ENCODE measurements at places on chromosomes 5 and 9. TPM values are rescaled to one million over a fixed set of nuclear protein-coding genes. Genes with fewer than 3 reads are reported as not detected.

GRCh38 chr5:102991802-102992201, 128.1 kb downstream of the GIN1 start:
- DNase-seq, result no peak
- no peaks in the 10 kb centered on the region for H3K36me3 ChIP-seq
- no peak overlapping the region for H3K27ac ChIP-seq
- no peaks in the 10 kb centered on the region for H3K4me1 ChIP-seq

DNA sequence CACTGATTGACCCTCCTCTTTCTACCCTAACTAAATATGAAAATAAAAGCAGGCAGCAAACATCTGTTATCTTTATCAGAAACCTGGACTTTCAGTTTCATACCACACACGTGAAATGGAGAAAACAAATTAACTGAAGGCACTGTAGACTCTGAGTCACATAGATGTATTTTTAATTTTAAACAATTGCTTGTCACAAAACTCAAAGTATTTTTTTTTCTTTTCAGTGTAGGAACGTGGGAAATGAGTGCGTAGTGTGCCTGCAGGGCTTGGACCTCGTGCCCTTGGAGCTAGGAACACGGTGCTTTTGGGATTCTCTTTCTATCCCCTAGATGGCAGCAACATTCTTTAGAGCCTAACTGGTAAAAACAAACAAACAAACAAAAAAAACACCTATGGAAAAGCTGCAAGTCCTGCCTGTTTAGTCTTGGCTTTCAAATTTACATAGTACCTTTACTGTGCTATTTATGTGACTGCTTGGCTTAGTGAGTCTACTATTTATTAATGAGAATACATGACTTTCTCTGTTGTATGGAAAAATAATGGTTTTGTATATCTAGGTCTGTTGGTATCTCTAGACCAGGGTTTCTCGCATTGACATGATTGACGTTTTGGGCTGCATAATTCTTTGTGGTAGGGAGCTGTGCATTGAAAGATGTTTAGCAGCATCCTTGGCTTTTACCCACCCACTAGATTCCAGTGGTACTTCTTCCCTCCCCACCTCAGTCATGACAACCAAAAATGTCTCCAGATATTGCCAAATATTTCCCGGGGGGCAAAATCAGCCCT, 16.8 kb upstream of the ACTBL2 start:
- peaks cover 23% of the 10 kb centered on the region for H3K4me1 ChIP-seq
- no peak for DNase-seq
- no peak overlapping the region for H3K27ac ChIP-seq
- H3K36me3 ChIP-seq, result no peaks in the 10 kb centered on the region
- peak overlapping the region; percentile 24 for H3K4me3 ChIP-seq
- no peaks in the 10 kb centered on the region for H3K27me3 ChIP-seq

GRCh38 chr5:78600687-78601414, 47.7 kb downstream of the LHFPL2 start:
- no peaks in the 10 kb centered on the region for H3K36me3 ChIP-seq
- H3K4me1 ChIP-seq, result no peaks in the 10 kb centered on the region
- H3K27me3 ChIP-seq, result no peaks in the 10 kb centered on the region
- no peak overlapping the region for H3K4me3 ChIP-seq

- no peak overlapping the region for H3K27ac ChIP-seq
- no peaks in the 10 kb centered on the region for H3K4me1 ChIP-seq
- DNase-seq, result no peak
- no peaks in the 10 kb centered on the region for H3K36me3 ChIP-seq
- H3K27me3 ChIP-seq, result no peaks in the 10 kb centered on the region
These were observed 7.6 kb downstream of the TPPP start for GRCh38 chr5:685262-686171.

- DNase-seq, result no peak
- H3K27me3 ChIP-seq, result no peaks in the 10 kb centered on the region
- H3K36me3 ChIP-seq, result no peaks in the 10 kb centered on the region
These were observed 269.9 kb downstream of the CDK5RAP2 start for GRCh38 chr9:120310035-120310434.

DNA sequence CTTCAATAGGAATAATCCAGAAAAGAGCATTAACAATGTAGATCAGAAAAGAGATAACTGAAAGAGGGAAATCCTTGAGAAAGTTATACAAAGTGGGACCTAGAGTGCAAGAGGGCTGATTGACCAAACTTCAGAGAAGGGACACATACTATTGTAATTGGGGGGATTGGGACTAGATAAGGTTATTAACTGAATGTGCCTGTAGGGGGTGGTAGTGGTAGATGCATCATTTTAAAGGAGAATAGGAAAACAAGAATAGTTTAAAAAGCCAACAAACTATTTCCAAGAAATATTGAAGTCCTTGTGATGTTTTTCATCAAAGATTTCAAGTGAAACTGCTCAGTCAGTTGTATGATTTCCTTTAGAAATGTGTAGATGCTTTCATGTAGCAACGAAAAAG, 468.5 kb downstream of the TAF11L14 start:
- H3K4me1 ChIP-seq, result no peaks in the 10 kb centered on the region
- H3K36me3 ChIP-seq, result no peaks in the 10 kb centered on the region
- DNase-seq, result no peak
- H3K27ac ChIP-seq, result no peak overlapping the region

DNA sequence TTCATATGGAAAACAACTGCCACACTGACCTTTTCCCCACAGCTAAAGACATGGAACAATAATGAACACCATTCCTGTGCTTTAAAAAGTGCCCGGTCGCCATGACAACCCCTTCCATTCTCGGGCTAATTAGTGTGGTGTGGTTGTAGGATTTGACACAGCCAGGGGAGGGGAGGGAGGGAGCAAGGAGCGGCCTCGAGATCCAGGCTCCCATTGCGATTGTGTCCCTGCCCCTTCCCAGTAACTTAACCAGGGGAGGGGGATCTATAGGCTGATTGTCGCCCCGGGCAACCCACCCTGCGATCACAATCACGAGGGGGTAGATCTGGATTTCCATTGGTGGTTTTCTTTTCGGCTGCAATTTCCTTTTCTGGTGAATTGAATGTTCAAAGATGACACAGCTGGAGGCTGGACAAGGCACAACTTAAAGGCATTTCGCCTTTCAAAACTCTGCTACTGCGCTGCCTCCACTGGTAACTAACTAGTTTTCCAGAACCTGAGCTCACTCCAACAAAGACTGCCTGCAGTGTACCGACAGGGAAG, 96.7 kb upstream of the RETREG1 start:
- no peaks in the 10 kb centered on the region for H3K4me1 ChIP-seq
- H3K4me3 ChIP-seq, result no peak overlapping the region
- no peak for DNase-seq
- H3K36me3 ChIP-seq, result peaks cover 26% of the 10 kb centered on the region

- no peaks in the 10 kb centered on the region for H3K36me3 ChIP-seq
- no peak overlapping the region for H3K27ac ChIP-seq
- H3K4me1 ChIP-seq, result no peaks in the 10 kb centered on the region
- H3K4me3 ChIP-seq, result no peak overlapping the region
- no peaks in the 10 kb centered on the region for H3K27me3 ChIP-seq
These were observed 80.3 kb upstream of the SLC30A5 start for GRCh38 chr5:69013481-69013880.

- peaks cover 26% of the 10 kb centered on the region for H3K4me1 ChIP-seq
- peaks cover 60% of the 10 kb centered on the region for H3K27me3 ChIP-seq
- peak within 1 kb of the TSS; percentile 57 for H3K4me3 ChIP-seq
- peak; percentile 69 for DNase-seq
- H3K36me3 ChIP-seq, result no peaks in the 10 kb centered on the region
These were observed at the start of gene HRH2 for GRCh38 chr5:175657593-175658271. HRH2 (plus strand) TSS chr5:175658071; CDS start chr5:175683234, 25,163 bp downstream.

DNA sequence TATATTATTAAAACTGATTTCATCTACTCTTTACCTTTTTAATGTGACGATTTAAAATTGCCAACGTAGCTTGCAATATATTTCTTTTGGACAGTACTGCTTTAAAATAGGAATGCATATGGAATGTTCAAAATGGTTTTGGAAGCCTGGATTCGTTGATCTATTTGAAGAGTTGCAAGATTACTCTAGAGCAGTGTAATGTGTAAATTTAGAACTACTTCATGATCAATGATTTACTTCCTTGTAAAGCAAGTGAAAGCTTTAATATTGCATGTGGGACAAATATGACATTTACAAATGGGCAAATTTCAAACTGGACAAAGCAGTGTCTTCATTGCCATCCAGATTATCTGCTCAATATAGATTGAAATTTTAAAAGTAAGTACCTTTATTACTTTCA, 38.3 kb downstream of the PARP8 start:
- H3K36me3 ChIP-seq, result no peaks in the 10 kb centered on the region
- DNase-seq, result no peak
- no peaks in the 10 kb centered on the region for H3K27me3 ChIP-seq
- no peak overlapping the region for H3K4me3 ChIP-seq

DNA sequence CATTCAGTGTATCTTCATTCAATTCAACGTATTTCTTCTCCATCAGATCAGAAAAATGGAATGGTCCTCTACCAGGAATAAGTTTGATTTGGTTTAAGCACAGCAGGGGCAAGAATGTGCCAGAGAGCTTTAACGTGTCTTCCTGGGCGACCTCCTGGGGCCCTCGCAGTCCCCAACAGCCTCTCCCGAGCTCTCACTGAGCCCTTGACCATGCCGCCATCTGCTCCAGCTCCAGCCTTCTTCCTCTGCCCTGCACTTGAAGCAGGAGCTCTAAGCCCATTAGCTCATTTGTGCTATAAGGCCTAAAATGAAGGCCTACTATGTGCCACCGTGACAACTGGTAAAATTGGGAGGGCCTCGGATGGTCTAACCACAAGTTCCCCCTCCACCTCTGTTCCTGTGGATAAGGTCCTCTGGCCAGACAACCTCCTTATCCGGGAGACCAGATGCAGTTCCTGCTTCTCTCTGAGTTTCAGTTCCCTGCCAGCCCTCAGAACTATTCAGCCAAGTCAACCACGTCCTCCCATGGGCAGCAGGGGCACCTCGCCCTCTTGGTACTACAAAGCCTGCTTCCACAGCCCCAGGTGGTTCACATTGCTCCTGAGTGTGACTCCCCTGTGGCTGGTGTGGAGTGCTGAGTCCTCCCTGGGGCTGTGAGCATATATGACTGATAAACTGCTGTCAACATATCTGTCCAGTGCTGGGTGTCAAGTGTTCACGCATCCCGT, 35.8 kb downstream of the C5orf15 start:
- no peak for DNase-seq
- no peaks in the 10 kb centered on the region for H3K36me3 ChIP-seq
- H3K27me3 ChIP-seq, result no peaks in the 10 kb centered on the region
- peaks cover 15% of the 10 kb centered on the region for H3K4me1 ChIP-seq

- peaks cover 36% of the 10 kb centered on the region for H3K36me3 ChIP-seq
- no peaks in the 10 kb centered on the region for H3K4me1 ChIP-seq
- H3K27ac ChIP-seq, result no peak overlapping the region
These were observed 58.9 kb downstream of the CAMSAP1 start for GRCh38 chr9:135848341-135849047.

DNA sequence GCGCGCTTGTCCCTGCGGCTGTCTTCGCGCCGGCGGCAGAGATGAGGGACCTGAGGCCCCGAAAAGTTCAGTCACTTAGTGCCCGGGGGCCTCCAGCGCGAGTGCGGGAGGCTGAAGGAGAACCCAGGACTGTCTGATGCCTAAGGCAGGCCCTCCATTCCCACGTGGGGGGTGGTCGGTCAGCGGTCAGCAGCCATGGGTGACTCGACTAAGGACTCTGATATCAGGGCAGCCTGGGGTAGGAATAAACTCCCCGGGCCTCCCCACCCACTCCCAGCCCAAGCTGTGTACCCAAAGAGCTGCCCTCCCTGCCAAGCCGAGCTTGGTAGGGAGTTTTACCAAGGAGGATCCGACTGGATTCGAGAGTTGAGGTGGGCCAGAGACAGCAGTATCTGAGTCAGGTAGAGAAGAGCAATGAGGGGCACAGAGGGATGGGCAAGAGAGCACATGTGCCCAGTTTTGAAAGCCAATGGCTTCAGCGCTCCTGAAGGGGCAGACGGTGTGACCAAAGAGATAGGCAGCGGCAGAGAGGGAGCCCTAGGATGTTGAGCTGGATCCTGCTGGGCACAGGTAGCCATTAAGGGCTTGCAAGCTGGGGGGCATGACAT, 787 bp downstream of the FGFR4 start:
- H3K36me3 ChIP-seq, result no peaks in the 10 kb centered on the region
- peak overlapping the region; percentile 62 for H3K4me3 ChIP-seq
- peak overlapping the region; percentile 67 for H3K27ac ChIP-seq
- no peaks in the 10 kb centered on the region for H3K27me3 ChIP-seq
- H3K4me1 ChIP-seq, result peaks cover 10% of the 10 kb centered on the region

- H3K4me1 ChIP-seq, result no peaks in the 10 kb centered on the region
- peaks cover 55% of the 10 kb centered on the region for H3K36me3 ChIP-seq
- no peaks in the 10 kb centered on the region for H3K27me3 ChIP-seq
- no peak for DNase-seq
These were observed 40.4 kb downstream of the PTAR1 start for GRCh38 chr9:69719367-69719766.

DNA sequence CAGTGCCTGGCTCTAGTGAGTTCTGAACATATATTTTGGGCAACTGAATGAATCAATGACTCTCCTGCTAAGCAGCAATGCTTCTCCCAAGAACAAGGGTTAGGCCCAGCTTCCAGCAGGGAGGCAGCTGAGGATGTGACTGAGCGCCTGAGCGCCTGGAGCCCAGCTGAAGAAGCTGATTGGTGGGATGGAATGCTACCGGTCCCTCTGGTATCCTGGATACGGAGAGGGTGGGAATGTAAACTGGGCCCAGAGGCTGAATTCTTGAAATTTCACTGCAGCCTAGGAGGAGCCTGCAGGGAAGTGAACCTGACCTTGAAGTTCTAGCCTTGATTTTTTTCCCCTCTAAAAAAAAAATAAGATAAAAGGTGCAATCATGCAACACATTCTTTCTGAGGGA, 43.2 kb downstream of the WWC1 start:
- no peaks in the 10 kb centered on the region for H3K27me3 ChIP-seq
- no peak overlapping the region for H3K27ac ChIP-seq
- H3K4me1 ChIP-seq, result peaks cover 14% of the 10 kb centered on the region
- no peaks in the 10 kb centered on the region for H3K36me3 ChIP-seq
- no peak for DNase-seq
- no peak overlapping the region for H3K4me3 ChIP-seq

GRCh38 chr9:134136118-134136995, 475 bp downstream of the WDR5 start:
- peaks cover 52% of the 10 kb centered on the region for H3K4me1 ChIP-seq
- DNase-seq, result no peak
- peak overlapping the region; percentile 98 for H3K4me3 ChIP-seq
- H3K27ac ChIP-seq, result peak overlapping the region; percentile 49
- no peaks in the 10 kb centered on the region for H3K27me3 ChIP-seq

GRCh38 chr5:132281856-132282614, 12.2 kb upstream of the SLC22A4 start:
- no peaks in the 10 kb centered on the region for H3K36me3 ChIP-seq
- H3K27ac ChIP-seq, result no peak overlapping the region
- no peak overlapping the region for H3K4me3 ChIP-seq
- H3K27me3 ChIP-seq, result no peaks in the 10 kb centered on the region
- H3K4me1 ChIP-seq, result no peaks in the 10 kb centered on the region

The FAM78A gene
- total RNA-seq, result 18.3 TPM

The OR1J2 gene
- not detected for total RNA-seq

The C9orf50 gene
- not detected for total RNA-seq

The PCDHA1 gene
- total RNA-seq, result not detected

The PCA3 gene
- not detected for total RNA-seq

The FRRS1L gene
- total RNA-seq, result 0.06 TPM

The SPAG8 gene
- total RNA-seq, result 13.3 TPM

The MCTP1 gene
- total RNA-seq, result 38.7 TPM

The IRGM gene
- total RNA-seq, result 0.24 TPM

The PCDHB2 gene
- 5.6 TPM for total RNA-seq
